ENCODE measurements at places on chromosomes 3 and 15.

DNA sequence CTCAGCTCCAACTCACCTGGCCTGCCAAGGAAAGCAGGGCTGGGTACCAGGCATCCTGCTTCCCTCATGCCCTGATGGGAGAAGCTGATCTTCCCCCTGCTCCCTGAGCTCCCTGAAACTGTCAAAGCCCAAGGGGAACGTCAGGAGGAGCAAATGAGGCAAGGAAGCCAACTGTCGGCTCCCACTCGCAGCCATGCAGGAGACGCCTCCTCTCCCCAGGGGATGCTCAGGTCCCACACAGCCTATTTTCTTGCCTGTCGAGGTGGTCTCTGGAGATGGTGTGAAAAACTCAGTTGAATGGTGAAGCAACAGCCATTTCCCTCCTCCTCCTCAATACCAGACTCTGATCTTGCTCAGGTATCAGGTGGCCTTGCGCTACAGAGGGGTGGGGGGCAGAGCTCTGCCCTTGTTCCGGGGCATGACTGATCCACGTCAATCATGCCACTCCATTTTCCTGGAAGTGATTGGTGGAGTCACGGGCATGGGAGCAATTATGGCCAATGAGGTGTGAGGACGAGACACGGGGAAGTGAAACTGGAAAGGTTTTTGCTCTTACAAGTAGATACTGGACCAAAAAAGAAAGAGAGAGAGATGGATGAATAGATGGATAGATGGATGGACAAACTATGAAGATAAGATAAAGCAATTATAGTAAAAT is 58.2 kb downstream of the SLC6A1 start:
- DNase-seq, result no peak

DNA sequence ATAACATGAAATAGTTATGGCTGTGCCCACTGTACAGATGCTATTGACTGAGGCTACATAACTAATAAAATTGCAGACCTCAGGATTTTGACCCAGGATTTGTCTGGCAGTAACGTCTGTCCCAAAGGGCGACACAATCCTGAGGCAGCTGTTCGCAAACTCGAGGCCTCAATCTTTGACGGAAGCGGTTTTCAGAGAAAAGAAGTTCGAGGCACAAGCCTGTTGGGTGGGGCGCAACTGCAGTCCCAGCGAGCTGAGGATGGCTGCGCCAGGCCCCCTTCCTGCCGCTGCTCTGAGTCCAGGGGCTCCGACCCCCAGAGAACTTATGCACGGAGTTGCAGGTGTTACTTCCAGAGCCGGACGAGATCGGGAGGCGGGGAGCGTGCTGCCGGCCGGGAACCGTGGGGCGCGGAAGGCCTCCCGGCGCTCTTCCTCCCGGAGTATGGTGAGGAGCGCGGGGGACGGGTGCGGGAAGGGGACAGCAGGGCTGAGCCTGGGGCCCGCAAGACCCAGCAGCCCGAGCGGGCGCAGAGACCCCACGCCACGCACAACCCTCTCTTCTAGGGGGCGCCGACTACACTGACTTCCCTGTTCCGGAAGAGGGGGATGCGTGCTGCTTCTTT is at the start of gene PARP15:
TSS of gene PARP15 (plus strand) at position 242 of the 623 bp plus-strand sequence. CDS start at position 260, 18 bp downstream.
- DNase-seq, result peak; percentile 61

DNA sequence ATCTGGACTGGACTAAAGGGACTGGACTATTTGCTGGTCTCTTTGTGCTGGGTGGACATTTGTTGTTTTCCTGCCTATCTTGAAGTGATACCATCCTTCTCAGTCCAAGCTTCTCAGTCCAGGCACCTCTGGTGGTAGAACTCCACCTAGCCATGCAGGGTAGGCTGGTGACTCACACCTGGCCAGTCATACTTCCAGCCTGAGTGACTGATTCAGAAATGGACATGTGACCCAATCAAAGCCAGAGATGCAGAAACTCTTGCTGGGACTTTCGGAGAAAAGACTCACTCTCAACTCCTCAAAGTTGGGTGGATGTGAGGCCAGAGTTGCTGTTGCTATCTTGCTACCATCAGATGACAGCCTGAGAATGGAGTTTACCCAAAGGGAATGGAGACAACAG is 5.6 kb upstream of the ASB14 start:
- DNase-seq, result peak; percentile 3

DNA sequence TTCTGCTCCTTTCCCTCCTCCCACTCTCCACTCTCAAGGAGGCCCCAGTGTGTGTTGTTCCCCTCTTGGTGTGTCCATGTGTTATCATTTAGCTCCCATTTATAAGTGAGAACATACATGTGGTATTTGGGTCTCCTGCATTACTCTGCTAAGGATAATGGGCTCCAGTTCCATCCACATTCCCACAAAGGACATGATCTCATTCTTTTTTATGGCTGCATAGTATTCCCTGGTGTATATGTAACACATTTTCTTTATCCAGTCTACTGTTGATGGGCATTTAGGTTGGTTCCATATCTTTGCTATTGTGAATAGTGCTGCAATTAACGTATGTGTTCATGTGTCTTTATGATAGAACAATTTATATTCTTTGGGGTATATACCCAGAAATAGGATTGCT is 144.0 kb upstream of the MEF2A start:
- no peak for DNase-seq

- DNase-seq, result peak; percentile 41
Measured at GRCh38 chr3:57227930-57228751, 612 bp downstream of the APPL1 start.

GRCh38 chr3:56775838-56776555 is 25.8 kb downstream of the ARHGEF3 start:
- DNase-seq, result no peak

DNA sequence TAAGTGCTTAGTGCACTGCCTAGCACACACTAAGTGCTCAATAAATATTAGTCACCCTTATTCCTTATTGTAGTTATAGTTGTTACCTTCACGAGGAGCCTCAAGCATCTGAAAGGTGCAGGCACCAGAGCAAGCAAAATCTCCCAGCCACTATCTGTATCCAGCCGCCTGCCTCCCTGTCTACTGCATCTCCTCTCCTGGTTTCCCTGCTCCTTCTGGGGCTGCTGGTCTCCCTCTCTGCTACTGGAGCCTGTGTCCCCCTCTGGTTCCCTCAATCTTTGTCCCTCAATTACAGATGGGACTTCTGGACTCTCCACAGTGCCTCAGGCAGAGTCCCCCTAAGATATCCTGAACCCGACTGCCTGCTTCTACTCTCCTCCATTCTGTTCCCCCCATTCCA is 18.8 kb downstream of the MYL3 start:
- no peak for DNase-seq

DNA sequence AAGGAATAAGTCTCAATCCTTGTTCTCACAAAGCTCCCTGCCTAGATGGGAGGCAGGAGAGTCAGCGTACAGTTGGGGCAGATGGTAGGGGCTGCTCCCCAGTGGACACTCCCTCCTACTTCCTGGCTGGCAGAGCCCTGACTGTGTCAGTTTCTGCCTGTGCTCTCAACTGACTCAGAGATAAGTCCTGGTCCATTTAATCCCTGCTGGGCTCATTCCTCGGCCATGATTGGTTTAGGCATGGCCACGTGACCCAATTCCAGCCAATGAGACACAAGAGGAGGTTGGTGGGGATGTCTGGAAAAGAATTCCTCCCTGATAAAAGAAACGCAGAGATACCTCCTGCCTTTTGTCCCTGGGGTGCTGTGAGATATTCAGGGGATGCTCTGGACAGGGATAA is 118.1 kb upstream of the SLC6A11 start:
- no peak for DNase-seq

DNA sequence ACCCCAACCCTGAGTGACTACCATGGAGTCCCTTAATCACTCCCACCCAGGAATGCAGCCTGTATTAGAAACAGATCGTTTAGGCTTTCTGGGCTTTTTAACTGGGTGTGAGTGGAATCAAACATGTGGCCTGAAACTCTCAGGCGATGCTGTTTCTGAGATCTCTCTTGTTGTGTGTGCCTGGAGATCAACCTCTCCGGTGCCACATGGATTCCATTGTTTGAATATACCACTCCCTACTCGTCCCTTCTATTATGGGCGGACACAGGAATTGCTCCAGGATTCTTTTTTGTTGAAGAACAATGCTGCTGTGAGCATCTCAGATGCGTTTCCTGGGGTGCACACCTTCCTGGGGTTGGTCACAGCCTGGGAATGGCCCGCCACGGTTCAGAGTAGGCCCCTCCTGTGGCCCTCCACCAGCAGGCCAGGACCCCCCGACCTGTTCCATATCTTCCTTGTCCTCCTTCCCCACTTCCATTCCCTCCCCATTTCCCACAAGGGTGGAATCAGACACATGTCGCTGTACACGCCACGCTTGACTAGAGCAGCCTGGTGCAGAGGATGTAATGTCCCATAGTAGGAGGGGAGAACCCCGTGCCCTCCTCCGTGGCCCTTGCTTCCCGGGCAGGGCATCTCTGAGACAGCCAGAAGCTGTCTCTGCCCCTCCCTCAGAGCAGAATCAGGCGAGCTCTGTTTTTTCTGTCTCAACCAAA is 36.4 kb upstream of the PRR23E start:
- DNase-seq, result no peak

- no peak for DNase-seq
Measured at GRCh38 chr3:29958816-29959215, 647.6 kb upstream of the TGFBR2 start.

- no peak for DNase-seq
Measured at GRCh38 chr3:140443806-140444205, 234.1 kb upstream of the TRIM42 start.

GRCh38 chr15:79023918-79024317 is 66.7 kb downstream of the RASGRF1 start:
- DNase-seq, result no peak

DNA sequence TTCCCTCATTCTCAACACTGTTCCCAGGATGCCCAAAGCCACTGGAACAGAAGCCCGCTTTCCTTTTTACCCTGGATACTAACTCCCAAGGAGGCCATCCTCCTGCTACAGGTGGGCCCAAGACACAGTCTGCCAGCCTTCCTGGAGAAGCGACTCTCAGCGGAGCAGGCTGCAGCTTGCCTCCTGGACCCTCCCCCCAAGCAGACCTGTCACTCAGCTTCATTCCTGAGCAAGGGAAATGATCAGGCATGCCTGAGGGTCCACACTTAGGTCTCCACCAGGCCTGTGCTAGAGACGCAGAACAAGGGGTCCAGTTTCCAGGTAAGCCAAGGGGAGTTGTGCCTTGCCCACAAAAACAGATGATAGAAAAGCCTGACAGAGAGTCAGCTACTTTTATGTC is 62.8 kb downstream of the SLCO2A1 start:
- no peak for DNase-seq

- peak; percentile 31 for DNase-seq
Measured at GRCh38 chr3:142931222-142931621, 32.3 kb downstream of the PAQR9 start.

- no peak for DNase-seq
Measured at GRCh38 chr15:38148471-38148870, 104.2 kb upstream of the SPRED1 start.

DNA sequence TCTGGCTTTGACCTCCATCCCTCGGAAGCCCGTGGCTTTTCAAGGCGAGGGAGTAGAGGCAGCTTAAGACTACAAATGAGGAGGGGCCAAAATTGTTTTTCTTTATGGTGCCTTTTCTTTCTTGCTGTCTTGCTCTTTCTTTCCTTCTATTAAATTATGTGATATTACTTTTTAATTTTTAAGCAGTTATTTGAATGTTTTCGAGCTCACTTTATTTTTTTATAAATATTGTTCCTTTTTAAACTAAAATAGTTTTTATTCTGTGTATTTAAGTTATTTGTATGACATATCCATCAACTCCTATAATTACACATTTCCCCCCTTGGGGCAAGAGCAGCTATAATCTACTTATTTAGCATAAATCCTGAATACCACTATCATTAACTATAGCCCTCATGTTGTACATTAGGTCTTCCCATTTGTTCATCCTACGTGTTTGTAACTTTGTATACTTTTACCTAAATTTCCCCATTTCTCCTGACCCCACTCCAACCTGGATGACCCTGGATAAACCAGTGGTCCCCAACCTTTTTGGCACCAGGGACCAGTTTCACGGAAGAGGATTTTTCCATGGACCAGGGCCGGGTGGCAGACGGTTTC is 622 bp upstream of the PLSCR1 start:
- DNase-seq, result no peak

GRCh38 chr3:143412084-143412483 is 292.5 kb downstream of the CHST2 start:
- no peak for DNase-seq

- DNase-seq, result peak; percentile 13
Measured at GRCh38 chr3:185152410-185153170, at the start of gene C3orf70. C3orf70 (minus strand) TSS chr3:185153060; CDS start chr3:185152823, 237 bp downstream.
